Endodermal cell (in vitro differentiated cells): ENCODE measurements at places on chromosomes 6 and 20.

DNA sequence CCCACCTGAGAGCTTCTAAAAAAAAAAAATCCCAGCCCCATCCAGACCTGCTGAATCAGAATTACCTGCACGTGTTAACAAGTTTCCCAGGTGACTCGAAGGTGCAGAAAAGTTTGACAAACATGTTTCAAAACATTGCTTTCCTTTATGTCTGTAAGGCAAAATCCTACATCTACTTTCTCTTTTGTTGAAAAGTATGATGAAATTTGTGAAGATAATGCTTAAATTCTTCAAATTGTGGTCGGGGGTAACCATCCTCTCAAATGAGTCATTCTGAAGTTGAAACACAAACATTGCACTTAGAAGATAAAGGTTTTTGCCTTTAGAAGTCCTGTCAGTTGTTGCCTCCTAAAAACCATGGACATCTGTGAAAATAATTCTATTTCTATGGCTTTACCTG, 429.7 kb downstream of the EPHA7 start:
- no peak for DNase-seq
- H3K36me3 ChIP-seq, result no peaks in the 10 kb centered on the region
- H3K27ac ChIP-seq, result no peak overlapping the region
- no peaks in the 10 kb centered on the region for H3K4me1 ChIP-seq
- H3K4me3 ChIP-seq, result no peak overlapping the region
- H3K27me3 ChIP-seq, result no peaks in the 10 kb centered on the region

DNA sequence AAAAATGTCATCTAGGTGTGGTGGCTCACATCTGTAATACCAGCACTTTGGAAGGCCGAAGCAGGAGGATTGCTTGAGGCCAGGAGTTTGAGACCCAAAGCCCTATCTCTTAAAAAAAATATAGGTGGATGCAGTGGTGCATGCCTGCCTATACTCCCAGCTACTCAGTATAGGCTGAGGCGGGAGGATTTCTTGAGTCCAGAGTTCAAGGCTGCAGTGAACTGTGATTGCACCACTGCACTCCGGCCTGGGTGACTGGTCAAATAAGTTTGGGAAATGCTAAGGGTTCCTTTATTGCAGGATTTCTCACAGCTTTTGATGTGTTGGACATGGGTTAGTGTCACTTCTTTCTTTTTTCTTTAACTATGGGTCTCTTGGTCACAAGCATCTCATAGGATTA, 261.3 kb downstream of the PLCB1 start:
- no peaks in the 10 kb centered on the region for H3K27me3 ChIP-seq
- H3K27ac ChIP-seq, result no peak overlapping the region

- no peak for DNase-seq
- no peak overlapping the region for H3K27ac ChIP-seq
- H3K4me1 ChIP-seq, result no peaks in the 10 kb centered on the region
- peaks cover 22% of the 10 kb centered on the region for H3K27me3 ChIP-seq
These were observed 4.5 kb downstream of the KIAA1755 start for GRCh38 chr20:38256021-38256420.

- H3K4me1 ChIP-seq, result no peaks in the 10 kb centered on the region
- no peaks in the 10 kb centered on the region for H3K36me3 ChIP-seq
- DNase-seq, result no peak
- no peak overlapping the region for H3K4me3 ChIP-seq
- H3K27ac ChIP-seq, result no peak overlapping the region
These were observed 16.1 kb upstream of the KIAA0408 start for GRCh38 chr6:127475135-127475822.

GRCh38 chr6:161044335-161044734, 52.8 kb downstream of the MAP3K4 start:
- H3K36me3 ChIP-seq, result peaks cover 71% of the 10 kb centered on the region
- no peaks in the 10 kb centered on the region for H3K27me3 ChIP-seq
- H3K4me1 ChIP-seq, result no peaks in the 10 kb centered on the region
- H3K4me3 ChIP-seq, result no peak overlapping the region

DNA sequence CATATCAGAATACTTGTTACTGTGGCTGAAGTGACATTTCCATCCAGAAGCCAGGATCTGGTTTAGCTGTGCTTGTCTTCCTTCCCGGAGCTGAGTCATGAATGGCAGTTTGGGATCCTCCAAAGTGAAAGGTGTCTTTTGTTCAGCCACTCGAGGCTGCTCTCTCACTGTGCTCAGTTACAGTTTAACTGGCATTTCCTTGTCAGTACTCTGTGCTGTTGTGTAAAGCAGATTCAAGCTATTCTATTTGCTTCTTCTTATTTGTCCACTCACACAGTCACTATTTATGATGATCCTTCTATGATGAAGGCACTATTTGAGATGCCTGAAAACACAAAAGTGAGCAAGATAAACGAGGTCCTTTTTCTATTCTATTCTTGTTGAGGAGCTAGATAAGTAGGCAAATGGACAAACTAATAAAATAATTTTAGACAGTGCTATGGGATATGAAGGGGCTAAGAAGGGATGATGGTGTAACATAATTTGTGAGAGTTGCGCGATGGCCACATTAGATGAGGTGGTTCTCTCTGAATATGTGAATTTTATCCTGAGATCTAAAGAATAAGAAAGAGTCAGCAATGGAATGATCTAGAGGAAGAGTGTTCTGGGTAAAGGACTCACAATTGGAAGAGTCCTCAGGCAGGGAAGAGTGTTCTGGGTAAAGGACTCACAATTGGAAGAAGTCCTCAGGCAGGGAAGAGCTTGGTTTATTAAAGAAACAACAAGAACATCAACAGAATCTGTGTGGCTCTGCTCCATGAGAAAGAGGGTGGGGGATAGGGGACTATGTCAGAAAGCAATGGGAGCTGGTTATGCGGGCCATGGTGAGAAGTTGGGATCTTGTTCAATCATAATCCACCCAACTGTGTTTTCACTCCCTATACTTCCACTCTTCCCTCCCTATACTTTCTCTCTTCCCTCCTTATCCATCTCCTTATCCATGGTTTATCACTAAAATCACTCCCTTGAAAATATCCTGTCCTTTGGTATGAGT, 40.1 kb downstream of the CYP24A1 start:
- no peaks in the 10 kb centered on the region for H3K4me1 ChIP-seq
- H3K4me3 ChIP-seq, result no peak overlapping the region
- no peaks in the 10 kb centered on the region for H3K27me3 ChIP-seq
- no peak for DNase-seq

DNA sequence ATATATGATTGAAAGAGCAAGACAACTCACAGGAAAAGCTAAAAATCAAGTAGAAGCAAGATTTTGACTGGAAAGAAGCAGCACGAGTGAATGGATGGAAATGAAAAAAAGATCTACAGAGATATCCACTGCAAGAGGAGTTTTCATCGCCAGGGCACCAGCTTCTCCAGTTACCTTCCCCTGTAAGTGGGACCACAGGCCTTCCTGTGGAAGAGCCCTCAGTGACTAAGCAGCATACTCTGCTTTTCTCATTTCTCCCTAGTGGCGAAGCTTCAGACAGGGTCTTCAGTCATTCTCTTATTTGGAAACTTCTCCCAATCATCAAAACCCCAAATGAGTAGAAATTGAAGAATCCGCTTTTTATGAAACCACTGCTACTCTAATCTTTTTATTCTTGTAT, 40.5 kb downstream of the ADGRB3 start:
- H3K27me3 ChIP-seq, result no peaks in the 10 kb centered on the region
- peaks cover 4% of the 10 kb centered on the region for H3K4me1 ChIP-seq
- H3K27ac ChIP-seq, result no peak overlapping the region
- no peak overlapping the region for H3K4me3 ChIP-seq
- no peaks in the 10 kb centered on the region for H3K36me3 ChIP-seq

- H3K27ac ChIP-seq, result peak overlapping the region; percentile 76
- H3K4me1 ChIP-seq, result no peaks in the 10 kb centered on the region
- H3K27me3 ChIP-seq, result peaks cover 33% of the 10 kb centered on the region
- H3K36me3 ChIP-seq, result no peaks in the 10 kb centered on the region
- DNase-seq, result peak; percentile 74
These were observed 4.2 kb downstream of the SCML4 start for GRCh38 chr6:107819964-107820337.

DNA sequence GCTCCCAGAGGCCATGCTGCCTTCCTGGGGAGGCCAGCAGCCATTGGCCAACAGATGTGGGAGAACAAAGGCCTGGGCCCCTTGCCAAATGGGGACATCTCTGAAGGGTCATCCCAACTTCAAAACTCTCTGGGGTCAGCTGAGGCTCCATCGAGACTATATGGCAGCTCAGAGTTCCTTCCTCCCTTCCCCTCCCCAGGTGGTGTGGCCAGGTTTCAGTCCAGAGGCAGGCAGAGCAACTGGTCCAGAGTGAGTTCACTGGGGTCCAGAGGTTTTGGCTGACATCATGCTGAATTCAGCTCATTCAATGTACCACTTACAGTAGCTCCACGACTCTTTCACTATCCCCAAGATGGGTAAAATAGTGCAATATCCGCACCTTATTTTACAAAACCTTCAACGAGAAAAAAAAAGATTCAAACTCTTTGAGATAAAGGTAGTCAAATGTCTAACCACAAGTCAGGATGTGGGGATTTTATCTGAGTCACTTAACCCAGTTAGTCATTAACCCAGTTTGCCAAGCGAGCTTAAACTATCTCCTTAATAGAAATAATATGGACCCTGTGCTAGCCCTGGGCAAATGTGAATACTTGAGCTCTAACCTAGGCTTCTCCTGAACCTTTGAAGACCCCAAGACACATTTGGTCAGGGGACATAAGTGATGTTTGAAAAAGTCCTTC, 108.4 kb upstream of the PLEKHG1 start:
- no peak overlapping the region for H3K4me3 ChIP-seq
- no peak for DNase-seq
- no peaks in the 10 kb centered on the region for H3K27me3 ChIP-seq
- no peaks in the 10 kb centered on the region for H3K4me1 ChIP-seq
- H3K27ac ChIP-seq, result no peak overlapping the region

- no peaks in the 10 kb centered on the region for H3K36me3 ChIP-seq
- peaks cover 8% of the 10 kb centered on the region for H3K27me3 ChIP-seq
- H3K4me1 ChIP-seq, result peaks cover 2% of the 10 kb centered on the region
- H3K4me3 ChIP-seq, result no peak overlapping the region
- peak; percentile 33 for DNase-seq
- H3K27ac ChIP-seq, result no peak overlapping the region
These were observed 91.7 kb downstream of the CLIC5 start for GRCh38 chr6:45923831-45924391.

GRCh38 chr6:142408409-142408808, 106.6 kb downstream of the ADGRG6 start:
- H3K4me3 ChIP-seq, result no peak overlapping the region
- no peak overlapping the region for H3K27ac ChIP-seq
- no peaks in the 10 kb centered on the region for H3K27me3 ChIP-seq
- DNase-seq, result no peak
- H3K4me1 ChIP-seq, result no peaks in the 10 kb centered on the region
- H3K36me3 ChIP-seq, result no peaks in the 10 kb centered on the region

DNA sequence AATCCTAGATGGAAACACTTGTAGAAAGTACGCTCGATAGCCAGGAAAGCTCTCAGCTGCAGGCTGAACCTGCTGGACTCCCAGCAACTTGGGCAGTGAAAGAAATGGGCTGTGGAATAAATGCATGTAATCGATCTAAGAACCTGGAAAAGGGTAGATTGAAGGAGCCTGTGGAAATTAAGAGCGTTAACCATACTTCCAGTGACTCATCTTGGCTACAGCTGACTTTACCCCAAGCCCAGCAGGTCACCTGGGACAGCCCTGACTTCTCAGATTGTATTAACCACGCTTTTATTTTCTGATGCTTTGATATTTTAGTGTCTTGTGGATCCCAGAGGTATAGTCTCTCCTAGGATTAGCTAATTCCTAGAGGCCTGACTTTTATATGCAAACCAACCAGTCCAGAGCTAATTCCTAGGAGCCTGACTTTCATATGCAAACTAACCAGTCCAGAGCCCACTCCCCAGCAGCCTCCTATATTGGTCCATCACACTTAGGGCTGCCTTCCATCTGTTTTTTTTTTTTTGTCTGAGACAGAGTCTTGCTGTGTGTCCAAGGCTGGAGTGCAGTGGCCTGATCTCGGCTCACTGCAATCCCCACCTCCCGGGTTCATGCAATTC, 86.3 kb downstream of the GMPR start:
- no peak overlapping the region for H3K4me3 ChIP-seq
- no peak overlapping the region for H3K27ac ChIP-seq
- H3K36me3 ChIP-seq, result no peaks in the 10 kb centered on the region
- peaks cover 9% of the 10 kb centered on the region for H3K4me1 ChIP-seq
- peak; percentile 45 for DNase-seq

- no peak for DNase-seq
- H3K27ac ChIP-seq, result no peak overlapping the region
- no peaks in the 10 kb centered on the region for H3K36me3 ChIP-seq
- H3K4me1 ChIP-seq, result no peaks in the 10 kb centered on the region
- H3K27me3 ChIP-seq, result no peaks in the 10 kb centered on the region
- no peak overlapping the region for H3K4me3 ChIP-seq
These were observed 183.9 kb downstream of the SYNDIG1 start for GRCh38 chr20:24653306-24653705.

- DNase-seq, result no peak
- H3K36me3 ChIP-seq, result no peaks in the 10 kb centered on the region
- H3K4me3 ChIP-seq, result no peak within 1 kb of the TSS
- no peak within 1 kb of the TSS for H3K27ac ChIP-seq
- H3K27me3 ChIP-seq, result no peaks in the 10 kb centered on the region
These were observed at the start of gene CD93 for GRCh38 chr20:23086056-23086566. Gene CD93, minus strand, starts transcription at chr20:23086324. Its CDS starts 132 bp downstream, at chr20:23086192.

GRCh38 chr6:149473080-149474052, 11.4 kb downstream of the ZC3H12D start:
- DNase-seq, result no peak
- no peaks in the 10 kb centered on the region for H3K27me3 ChIP-seq
- H3K27ac ChIP-seq, result no peak overlapping the region
- no peak overlapping the region for H3K4me3 ChIP-seq

- H3K4me1 ChIP-seq, result no peaks in the 10 kb centered on the region
- no peak overlapping the region for H3K27ac ChIP-seq
- no peak overlapping the region for H3K4me3 ChIP-seq
- H3K27me3 ChIP-seq, result no peaks in the 10 kb centered on the region
These were observed 219.0 kb upstream of the JARID2 start for GRCh38 chr6:15026832-15027231.

DNA sequence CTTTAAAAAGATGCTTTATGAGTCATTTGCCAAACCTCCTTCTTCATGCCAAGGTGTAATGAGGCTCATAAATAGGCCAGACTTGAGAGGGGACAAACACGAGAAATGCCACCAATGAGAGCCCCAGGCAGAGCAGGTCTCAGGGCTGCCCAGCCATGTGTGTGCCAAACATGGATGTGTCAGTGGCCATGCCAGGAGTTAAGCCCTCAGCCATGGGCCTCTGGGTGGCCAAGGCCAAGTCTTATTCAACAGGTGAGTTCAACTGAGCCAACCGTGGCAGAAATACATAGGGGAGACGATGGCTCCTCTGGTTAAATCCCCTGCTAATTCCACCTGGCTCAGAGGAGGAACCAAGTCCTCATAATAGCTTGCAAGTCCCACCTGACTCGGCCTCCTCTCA, 358.8 kb downstream of the PREX1 start:
- DNase-seq, result no peak
- H3K27ac ChIP-seq, result no peak overlapping the region
- H3K27me3 ChIP-seq, result peaks cover 21% of the 10 kb centered on the region
- no peaks in the 10 kb centered on the region for H3K36me3 ChIP-seq

- H3K4me1 ChIP-seq, result peaks cover 4% of the 10 kb centered on the region
- no peak overlapping the region for H3K27ac ChIP-seq
- H3K27me3 ChIP-seq, result no peaks in the 10 kb centered on the region
- H3K4me3 ChIP-seq, result peak overlapping the region; percentile 56
These were observed 5.0 kb downstream of the WRNIP1 start for GRCh38 chr6:2770171-2770570.
